ENCODE measurements at places on chromosomes 11 and 22.

GRCh38 chr11:120029321-120029720 is 108.6 kb downstream of the TRIM29 start:
- DNase-seq, result no peak

DNA sequence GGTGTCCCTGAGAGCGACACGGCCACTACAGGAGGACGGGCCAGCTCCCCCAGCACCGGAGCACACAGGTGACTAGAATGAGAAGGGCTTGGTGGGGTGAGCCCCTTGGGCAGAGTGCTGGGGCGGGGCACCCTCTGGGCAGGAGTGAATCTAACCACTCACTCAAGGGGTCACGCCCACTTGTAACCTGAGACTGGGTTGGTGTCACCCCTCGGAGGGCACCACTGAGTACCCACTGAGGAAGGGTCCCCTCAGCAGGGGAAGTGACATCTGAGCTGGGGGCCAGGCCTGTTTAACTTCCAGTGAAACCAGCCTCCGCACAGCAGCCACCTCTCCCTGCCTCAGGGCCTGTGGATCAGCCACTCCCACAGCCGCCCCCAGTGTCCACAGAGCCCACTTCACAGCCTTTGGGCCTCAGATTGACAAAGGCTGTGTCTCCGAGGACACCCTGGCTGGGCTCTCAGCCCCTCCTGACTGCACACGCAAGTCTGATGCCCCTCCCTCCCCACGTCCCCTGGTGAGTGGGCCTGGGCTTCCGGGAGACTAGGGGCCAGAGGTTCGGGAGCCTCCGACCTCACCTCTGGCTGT is 5.6 kb downstream of the GATD1 start:
- no peak for DNase-seq

GRCh38 chr11:36953976-36954375 is 355.9 kb upstream of the RAG2 start:
- DNase-seq, result no peak

DNA sequence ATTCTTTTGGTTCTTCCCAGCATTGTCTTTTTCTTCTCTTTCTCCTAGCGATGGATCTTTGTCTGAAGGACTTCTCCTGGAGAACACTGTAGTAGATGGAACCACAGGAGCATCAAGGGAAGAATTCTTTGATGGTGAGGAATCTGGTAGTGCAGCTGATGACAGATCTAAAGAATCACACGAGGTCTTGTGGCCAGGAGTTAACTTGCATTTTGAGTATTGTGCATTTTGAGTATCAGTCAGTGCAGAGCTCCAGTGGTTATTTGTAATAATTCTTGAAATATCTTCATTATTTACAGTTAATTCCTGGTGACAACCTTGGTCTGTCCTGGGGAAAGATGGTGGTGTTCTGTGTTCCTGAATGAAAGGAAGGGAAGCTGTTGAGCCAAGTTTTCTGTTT is 14.5 kb upstream of the POGLUT3 start:
- DNase-seq, result no peak

DNA sequence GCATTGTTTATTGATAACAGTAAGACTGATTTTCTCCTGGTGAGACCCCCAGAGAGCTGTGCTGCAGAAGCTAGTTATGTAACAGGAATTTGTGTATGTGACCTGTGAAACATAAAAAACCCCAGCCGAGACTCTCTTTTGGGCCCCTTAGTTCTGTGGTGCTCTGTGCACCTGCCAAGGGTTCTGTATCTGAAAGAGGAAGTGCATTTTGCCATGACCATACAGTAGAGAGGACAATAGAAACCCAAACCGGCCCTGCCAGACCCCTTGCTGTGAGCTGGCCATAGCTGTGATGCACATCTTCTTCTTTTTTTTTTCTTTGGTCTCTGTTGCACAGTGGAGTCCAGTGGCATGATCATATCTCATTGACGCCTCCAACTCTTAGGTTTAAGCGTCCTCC is 31.4 kb upstream of the APOL5 start:
- DNase-seq, result no peak

DNA sequence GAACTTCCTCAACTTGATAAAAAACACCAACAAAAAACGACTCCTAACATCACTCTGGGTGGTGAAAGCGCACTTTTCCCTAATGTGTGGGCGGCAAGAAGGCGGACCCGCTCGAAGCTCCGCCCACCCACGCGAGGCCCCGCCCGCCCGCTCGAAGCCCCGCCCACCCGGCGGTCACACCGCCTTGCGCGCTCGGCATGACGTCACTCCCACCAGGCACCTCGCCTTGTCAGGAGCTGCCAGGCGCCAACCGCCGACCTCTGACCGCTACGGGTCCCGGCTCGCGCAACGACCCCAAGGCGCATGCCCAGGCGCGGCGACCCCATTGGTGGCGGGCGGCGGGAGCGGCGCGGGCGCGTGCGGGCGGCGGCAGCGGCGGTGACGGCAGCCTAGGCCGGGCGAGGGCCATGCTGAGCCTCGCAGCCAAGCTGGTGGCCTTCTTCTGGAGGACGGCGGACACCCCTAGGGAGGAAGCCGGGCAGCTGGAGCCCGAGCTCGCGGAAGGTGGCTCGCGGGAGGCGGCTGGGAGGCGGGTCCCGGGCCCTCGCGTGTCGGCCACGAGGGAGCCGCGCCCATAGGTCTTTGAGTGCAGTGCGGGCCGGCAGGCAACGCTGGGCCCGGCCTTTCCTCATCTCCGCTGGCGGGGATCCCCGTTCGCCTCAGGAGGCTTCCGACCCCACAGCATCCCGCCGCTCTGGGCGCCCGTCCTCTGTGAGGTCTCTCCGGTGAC is at the start of gene MOV10L1:
Gene MOV10L1, plus strand, starts transcription at position 325 of the 730 bp plus-strand sequence. Its CDS starts 83 bp downstream, at position 408.
- no peak for DNase-seq

DNA sequence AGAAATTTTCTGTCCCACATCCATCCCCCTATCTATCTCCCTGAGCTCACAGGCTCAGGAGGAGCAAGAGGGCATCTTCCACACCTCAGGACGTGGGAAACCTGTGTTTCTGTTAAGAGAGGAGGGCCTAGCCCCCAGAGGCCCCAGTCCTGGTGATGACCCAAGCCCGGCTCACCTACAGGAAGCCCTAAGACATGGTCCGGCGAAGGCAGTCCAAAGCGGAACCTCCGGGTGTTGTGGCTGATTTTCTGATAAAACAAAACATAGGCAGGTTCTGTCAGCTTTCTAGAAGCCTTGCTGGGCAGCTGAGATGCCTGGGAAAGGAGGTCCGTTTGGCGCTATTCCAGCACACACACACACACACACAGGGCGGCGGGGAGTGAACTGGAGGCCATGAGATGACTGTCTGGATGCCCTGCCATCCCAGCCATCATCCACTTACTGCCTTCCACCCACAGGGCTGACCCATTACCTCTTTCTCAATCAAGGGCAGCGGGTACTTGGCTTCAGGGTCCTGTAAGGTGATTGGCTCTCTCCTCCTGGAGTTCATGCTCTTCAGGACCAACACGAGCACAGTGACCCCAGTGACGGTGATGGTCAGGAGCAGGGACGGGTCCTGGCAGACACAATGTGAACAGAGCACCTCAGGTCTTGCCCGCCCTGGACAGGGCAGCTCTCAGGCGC is 882 bp downstream of the CYB5R2 start:
- DNase-seq, result no peak

DNA sequence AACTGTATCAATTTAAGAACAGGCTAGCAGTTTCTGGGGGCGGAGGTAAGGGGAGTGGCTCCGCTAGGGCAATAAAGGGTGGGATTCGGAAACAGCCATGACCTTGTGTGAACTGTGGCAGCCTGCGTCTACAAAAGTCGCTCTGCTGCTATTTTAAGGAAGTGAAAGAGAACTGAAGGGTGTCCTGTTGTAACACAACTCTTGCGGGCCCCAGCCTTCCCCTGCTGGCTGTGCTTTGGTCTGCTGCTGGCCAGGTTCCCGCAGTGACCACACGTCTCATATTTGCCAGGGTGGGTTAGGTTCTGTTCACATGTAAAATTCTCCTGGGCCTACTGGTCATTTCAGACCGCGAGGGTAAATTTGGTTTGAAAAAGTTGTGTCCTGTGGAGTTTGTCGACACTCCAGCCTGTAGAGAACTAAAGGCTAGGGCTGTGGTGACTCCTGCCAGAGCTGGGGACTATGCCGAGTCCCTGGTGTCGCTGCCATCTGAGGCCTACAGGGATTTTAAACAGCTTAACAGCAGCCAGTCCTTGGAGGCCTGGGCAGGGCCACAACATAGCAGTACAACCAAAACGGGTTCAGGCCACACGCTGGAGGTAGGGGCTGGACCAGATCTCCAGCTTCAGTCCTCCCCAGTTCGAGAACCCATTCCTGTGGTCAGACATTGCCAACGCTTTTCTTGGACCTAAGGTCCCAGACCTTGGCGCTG is 1.1 kb upstream of the PPFIBP2 start:
- peak; percentile 91 for DNase-seq

GRCh38 chr11:22851477-22851876 is 8.8 kb downstream of the CCDC179 start:
- DNase-seq, result no peak

DNA sequence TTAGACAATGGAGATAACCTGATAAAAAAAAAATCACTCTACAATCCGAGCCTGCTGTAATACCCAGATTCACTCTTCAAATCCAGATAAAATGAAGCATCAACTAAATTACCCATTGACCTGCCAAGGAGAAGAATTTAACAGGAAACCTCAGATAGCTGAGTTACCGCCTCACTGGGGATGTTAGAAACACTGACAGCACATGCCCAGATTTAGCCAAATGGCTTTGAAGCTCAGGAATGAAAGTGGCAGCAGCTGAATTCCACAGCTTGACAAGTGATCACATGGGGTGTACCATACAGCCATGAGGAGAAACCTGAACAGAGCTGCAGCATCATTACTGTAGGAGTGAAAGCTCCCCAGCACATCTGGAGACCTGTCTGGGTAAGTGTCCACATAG is 807.6 kb downstream of the DLG2 start:
- DNase-seq, result no peak

GRCh38 chr11:12599408-12600143 is 74.6 kb upstream of the TEAD1 start:
- peak; percentile 74 for DNase-seq

DNA sequence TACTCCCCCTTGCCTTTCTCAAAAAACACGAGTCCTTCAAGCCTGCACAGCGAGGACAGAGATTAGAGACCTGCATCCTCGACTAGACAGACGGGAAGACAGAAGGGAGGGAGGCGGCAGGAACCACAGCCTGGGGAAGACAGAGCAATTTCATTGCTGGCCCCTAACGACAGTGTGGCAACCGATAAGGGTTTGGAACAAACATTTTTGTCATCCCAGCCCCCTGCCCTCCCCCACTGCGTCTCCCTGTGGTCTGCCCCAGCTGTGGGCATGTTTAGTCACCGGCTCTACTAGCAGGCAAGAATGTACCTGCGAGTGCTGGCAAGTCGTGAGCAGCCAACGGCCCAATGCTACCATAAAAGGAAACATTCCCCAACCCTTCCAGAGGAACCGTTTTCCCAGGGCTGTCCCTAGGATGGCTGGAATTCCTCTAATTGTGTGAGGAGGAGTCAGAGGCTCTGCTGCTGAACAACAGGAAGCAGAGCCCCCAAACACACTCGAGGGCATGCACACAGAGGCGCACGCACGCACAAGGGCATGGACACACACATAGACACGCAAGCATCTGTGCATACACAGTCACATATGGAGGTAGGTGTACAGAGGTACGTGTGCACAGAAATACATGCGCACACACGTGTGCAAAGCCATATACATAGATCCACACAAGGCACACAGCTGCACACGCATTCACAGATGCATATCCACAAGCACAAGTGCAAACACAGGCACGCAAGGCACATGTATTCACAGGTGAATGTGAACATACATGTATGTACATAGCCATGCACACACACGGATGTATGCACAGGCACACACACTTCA is 58.3 kb downstream of the MYH9 start:
- no peak for DNase-seq

GRCh38 chr11:64023712-64024710 is 11.7 kb upstream of the FLRT1 start:
- no peak for DNase-seq

- DNase-seq, result no peak
Measured at GRCh38 chr11:92347454-92347853, 122.8 kb downstream of the FAT3 start.

GRCh38 chr11:115201111-115201792 is 303.0 kb downstream of the CADM1 start:
- no peak for DNase-seq

- DNase-seq, result no peak
Measured at GRCh38 chr11:77188633-77189491, 60.8 kb downstream of the MYO7A start.

GRCh38 chr11:92397221-92397755 is 172.7 kb downstream of the FAT3 start:
- DNase-seq, result no peak

DNA sequence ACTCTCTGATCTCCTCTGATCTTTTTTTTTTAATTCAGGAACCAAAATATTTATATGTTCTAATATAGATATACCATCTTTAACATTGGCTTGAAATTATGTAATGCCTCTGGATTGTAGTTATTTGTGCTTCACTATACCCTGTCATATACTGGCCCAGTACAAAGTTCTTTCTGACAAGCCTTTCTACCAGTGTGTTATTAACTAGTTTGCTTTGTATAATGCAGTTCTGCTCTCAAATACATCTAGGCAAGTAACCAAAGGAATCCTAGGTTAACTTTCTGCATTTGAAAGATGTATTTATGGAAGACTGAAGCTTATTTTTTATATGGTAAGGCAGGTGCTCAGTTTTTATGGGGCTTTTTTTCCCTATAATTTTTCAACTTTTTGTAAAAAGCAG is 36.1 kb downstream of the ARHGEF12 start:
- no peak for DNase-seq

- no peak for DNase-seq
Measured at GRCh38 chr11:120517801-120518291, 6.3 kb downstream of the GRIK4 start.

DNA sequence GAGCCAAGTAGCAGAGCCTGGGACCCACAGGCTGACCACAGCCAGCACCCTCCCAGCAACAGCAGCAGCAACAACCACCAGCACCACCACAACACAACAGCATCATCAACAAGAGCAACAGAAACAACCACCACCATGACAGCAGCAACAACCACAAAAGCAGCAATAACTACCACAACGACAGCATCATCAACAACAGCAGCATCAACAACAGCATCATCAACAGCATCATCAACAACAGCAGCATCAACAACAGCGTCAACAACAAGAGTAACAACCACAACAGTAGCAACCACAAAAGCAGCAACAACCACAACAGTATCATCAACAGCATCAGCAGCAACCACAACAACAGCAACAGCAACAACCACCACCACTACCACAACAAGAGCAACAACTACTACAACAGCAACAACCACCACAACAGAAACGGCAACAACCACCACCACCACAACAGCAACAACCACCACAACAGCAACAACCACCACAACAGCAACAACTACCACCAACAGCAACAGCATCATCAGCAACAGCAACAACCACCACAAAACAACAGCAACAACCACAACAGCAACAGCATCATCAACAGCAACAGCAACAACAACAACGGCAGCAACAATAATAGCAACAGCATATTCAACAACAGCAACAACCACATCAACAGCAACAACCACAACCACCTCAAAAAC is 22.1 kb upstream of the FGF3 start:
- no peak for DNase-seq

DNA sequence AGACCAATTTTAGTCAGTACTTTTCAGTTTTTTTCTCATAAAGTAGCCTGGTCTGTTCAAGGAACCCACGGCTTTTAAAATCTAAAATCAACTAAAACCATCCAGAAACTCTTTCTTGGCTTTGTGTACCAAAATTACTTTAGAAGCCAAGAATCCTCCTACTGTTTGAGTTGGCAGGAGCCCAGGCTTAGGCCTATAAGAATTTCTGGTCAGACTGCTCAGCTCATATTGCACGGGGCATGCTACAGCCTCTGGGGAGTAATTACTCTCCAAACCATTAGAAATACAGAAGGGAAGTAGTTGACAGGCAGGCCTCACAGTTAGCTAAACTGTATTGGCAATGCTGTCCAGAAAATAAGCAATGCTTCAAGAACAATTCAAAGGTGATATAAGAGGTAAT is 1862.9 kb upstream of the RAG2 start:
- peak; percentile 77 for DNase-seq
